ENCODE measurements at places on chromosomes 4 and X. TPM values are rescaled to one million over a fixed set of nuclear protein-coding genes. Genes with fewer than 3 reads are reported as not detected.
A peak's percentile ranks its signal among the peaks of the same experiment; 100 is the strongest.

DNA sequence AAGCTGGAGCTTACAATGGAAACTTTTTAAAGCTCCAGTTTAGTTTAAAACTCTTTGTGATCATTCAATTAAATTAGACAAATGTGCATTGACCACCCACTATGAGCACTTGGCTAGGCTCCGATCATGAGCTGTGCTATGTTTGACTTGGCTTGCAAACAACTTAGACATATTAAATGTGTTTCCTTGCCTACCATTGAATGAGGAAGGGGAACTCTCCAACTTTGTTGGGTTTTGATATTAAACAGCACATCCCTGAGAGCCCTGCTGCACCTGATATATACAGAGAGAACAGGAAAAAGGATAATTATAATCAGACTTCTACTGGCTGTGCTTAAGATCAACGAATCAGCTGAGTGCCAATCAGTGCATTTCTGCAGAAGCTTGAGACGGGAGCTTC lies 71.4 kb upstream of the ADGRL3 start:
- DNase-seq = no peak

- DNase-seq = no peak
Observed at GRCh38 chr4:53558065-53558801, 33.1 kb downstream of the LNX1 start.

DNA sequence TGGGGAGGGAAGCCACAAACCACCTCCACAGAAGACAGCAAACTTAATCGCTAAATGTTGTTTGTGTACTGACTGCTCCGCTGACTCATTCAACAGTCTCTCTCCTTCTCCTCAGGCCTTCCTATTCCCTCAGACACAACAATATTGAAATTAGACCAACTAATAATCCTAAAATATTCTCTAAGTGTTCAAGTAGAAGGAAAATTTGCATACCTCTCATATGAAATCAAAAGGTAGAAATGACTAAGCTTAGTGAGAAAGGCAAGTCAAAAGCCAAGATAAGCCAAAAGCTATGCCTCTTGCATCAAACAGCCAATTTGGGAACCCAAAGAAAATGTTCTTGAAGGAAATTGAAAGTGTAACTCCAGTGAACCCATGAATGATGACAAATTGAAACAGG lies 75.7 kb upstream of the ARHGAP24 start:
- DNase-seq = no peak

GRCh38 chr4:151430740-151431457 lies 21.9 kb downstream of the FHIP1A start:
- no peak for DNase-seq

DNA sequence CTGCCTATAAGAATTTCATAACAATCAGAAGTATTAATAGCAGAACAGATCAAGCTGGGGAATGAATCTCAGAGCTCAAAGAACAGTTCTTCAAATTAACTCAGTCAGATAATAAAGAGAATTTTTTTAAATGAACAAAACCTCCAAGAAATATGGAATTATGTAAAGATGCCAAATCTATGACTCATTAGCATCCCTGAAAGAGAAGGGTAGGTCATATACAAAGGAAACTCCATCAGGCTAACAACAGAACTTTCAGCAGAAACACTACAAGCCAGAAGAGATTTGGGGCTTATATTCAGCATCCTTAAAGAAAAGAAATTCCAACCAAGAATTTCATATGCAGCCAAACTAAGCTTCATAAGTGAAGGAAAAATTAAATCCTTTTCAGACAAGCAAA lies 28.6 kb downstream of the CBR4 start:
- DNase-seq = no peak

GRCh38 chrX:72114306-72114705 lies 17.4 kb downstream of the RTL5 start:
- DNase-seq = no peak

Gene PCDH10
- total RNA-seq = 12.1 TPM

Gene JADE3
- total RNA-seq = 11.4 TPM

Gene CT47B1
- not detected for total RNA-seq

DNA sequence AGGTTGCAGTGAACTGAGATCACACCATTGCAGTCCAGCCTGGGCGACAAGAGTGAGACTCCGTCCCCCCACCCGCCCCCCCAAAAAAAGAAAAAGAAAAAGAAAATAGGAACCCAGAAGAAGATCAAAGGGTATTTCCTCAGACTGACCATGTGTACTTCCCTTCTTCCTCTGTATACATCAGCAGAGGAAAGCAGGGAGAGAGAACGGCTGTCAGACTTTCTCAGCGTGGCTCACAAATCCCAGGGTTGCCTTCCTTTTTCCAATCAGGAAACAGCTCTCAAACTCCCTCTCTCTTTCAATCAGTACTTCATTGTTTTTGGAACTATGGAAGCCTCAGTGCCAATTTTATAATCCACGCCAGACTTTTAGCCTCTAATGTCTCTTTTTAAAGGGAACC lies 59.1 kb downstream of the CHRNA9 start:
- DNase-seq = no peak

DNA sequence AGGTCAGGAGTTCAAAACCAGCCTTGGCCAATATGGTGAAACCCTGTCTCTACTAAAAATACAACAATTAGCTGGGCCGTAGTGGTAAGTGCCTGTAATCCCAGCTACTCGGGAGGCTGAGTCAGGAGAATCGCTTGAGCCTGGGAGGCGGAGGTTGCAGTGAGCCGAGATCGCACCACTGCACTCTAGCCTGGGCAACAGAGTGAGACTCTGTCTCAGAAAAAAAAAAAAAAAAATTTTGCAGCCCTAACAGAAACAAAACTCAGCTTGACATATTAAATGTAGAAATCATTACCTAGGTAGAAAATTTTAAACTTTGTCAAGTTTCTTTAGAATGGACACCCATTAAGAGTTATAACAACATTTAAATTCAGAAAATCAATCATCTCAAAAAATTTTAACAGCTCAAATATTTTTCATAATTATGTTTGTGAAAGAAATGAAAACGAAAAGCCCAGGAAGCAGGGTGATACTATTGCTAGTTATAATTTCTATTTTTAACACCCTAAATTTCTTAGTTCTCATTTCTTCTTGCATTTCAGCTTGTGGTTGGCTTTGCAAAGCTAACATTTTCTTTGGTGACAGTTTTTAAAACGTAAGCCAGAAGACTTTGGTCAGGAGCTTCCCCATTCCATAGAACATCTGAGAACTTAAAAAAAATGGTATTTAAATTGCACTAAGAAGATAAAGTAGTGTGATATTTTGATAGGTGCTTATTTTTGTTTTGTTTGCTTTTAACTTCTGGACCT lies 33.3 kb upstream of the RBBP7 start:
- DNase-seq = no peak

DNA sequence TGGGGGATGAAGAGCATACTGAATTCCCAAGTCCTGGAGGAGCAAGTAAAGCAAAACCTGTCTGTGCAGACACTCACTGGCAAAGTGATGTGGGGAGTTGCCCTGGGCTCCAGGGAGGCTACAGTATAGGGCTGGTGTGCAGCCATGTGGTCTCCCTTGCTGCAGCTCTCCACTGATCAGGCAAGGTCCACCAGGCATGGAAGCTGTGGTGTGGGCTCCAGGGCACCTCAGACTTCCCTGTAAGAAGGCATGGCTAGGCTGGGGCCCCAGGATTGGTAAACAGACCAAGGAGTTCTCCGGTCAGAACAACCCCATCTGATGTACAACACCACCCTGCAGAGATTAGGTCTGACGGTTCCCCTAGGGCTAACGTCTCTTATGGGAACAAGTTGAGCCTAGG lies 241.9 kb upstream of the NDST4 start:
- DNase-seq = no peak

Gene FMR1NB
- total RNA-seq = not detected

DNA sequence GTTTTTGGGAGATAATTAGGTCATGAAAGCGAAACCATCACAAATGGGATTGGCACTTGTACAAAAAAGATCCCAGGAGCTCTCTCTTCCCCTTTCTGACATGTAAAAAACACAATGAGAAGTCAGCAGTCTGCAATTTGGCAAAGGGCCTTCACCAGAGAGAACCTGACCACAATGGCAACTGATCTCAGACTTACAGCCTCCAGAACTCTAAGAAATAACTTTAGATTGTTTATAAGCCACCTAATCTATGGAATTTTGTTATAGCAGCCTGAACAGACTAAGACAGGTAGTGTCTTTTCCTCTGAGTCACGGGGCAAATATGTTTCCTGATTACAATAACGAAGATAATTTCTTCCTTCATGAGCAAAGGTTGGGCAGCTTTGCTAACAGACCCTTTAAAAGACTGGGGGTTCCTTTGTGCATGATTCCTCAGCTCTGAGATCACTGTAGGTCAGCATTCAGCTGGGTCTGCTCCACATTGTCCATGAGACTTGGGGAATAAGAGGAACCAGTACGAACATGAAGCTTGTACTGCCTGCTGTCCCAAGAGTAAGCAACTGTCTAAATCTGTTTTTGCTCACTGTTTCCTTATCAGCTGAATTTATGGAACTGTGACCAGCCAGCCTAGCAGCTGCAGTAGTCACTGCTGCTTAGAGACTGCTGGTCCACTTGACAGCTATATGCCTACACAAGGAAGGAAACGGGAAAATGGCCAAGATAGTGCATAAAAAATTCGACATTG lies 191.6 kb downstream of the ANAPC10 start:
- DNase-seq = no peak

- DNase-seq = no peak
Observed at GRCh38 chr4:71411981-71412380, 73.2 kb downstream of the SLC4A4 start.

- DNase-seq = no peak
Observed at GRCh38 chr4:48813964-48814363, 16.9 kb upstream of the OCIAD1 start.

DNA sequence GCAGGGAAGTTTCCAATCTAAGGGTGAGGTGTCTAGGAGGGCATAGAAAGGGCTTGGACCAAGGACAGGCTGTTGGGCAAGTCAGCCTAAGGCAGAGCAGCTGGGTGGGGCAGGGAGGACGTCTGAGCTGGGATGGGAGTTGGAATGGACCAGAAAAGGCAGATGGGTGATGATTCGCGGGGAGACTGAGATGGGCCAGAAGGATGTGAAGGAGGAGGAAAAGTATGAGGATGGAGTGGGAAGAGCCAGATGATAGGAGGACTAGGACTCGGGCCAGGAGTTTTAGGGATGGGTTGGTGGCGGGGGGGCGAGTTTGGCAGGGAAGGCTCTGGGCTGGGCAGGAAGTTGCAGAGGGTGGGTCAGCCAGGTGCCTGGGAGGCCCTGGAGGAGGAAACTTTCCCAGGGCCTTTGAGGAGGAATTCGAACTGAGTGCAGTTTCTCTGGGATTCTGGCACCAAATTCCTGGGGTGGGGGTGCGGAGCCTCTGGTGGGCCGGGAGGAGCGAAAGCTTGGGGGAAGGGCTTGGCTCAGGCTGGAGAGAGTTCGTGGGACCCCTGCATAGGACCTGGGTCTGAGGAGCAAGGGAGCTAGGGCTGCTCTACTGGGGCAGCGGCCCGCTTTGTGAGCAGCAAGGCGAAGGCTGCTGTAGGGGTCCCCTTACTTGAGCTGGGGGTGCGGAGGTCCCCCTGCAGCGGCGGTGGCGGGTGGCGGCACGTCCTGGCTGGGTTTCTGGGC lies 8.7 kb upstream of the TIMP1 start:
- peak; percentile 64 for DNase-seq

GRCh38 chr4:174218127-174218790 lies 65.2 kb downstream of the FBXO8 start:
- DNase-seq = no peak

Gene PPARGC1A
- 13.3 TPM for total RNA-seq

- no peak for DNase-seq
Observed at GRCh38 chr4:11299016-11299415, 129.7 kb downstream of the HS3ST1 start.

DNA sequence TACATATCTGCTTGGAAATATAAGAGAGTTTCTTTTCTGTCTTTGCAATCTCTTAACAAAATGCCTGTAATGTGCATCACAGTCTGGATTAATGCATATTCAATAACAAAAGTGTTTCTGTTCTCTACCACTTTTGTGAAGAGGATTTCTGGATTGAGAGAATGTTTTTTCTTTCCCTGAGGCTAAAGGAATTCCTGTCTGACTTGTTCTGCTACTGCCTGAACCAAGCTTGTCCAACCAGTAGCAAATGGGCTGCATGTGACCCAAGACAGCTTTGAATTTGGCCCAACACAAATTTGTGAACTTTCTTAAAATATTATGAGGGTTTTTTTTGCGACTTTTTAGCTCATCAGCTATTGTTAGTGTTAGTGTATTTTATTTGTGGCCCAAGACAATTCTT lies 1133.9 kb downstream of the SH3BGRL start:
- no peak for DNase-seq

GRCh38 chr4:41746025-41746439 lies 2.5 kb downstream of the PHOX2B start:
- no peak for DNase-seq
